EL (cell line): ENCODE measurements at places on chromosomes 1 and 21.

DNA sequence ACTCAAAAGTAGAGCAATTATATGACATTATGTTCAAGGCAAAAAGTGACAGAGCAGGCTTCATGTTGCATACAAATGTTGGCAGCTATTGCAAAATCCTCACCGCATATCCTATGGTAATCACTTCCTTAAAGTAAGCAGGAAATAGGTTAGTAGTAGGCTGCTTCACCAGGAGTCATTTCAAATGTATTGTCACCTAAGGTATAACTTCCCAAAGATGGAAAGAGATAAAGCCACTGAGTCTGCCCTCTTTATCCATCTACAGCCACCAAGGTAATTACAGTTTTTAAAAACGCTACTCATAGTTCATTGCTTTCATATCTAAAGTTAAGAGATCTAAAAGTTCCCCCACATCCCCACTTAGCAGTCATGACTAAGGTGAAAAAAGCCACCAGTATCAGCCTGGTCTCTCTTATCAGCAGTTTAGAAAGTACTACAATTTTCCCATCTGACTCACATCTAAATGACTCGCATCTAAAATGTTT, 31.6 kb upstream of the UBE2U start:
- DNase-seq, result peak; percentile 55

DNA sequence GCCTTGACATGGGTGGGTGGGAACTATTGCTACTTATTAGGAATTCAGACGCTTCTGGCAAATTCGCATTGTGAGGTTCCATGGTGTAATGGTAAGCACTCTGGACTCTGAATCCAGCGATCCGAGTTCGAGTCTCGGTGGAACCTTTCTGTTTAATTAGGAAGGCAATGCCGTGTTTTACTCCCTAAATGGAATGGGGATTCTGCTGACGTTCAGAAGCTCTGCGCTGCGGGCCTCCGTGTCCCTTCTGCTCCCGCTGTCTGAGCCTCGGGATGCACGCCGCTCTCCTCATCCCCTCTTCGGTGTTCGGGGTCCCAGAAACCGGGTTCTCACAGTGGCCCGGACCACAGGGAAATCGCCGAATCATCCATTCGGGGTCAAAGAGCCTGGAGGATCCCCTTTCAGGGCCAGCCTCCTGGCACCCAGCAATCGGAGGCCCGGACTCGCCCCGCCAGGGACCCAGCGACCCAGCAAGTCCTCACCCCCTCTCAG, 280.3 kb downstream of the FAM72C start:
- peak; percentile 69 for DNase-seq

DNA sequence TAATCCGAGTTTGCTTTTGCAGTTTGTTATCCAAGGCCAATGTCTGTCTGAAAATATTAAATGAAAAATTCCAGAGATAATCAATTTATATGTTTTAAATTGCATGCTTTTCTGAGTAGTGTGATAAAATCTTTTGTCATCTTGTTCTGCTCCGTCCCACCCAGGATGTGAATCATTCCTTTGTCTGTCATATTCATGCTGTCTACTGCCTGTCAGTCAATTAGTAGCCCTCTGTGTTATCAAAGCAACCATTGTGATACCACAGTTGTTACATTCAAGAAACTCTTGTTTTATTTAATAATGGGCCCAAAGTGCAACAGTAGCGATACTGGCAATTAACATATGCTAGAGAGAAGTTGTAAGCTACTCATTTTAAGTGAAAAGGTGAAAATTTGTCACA, 819.3 kb downstream of the BRINP3 start:
- DNase-seq, result no peak

DNA sequence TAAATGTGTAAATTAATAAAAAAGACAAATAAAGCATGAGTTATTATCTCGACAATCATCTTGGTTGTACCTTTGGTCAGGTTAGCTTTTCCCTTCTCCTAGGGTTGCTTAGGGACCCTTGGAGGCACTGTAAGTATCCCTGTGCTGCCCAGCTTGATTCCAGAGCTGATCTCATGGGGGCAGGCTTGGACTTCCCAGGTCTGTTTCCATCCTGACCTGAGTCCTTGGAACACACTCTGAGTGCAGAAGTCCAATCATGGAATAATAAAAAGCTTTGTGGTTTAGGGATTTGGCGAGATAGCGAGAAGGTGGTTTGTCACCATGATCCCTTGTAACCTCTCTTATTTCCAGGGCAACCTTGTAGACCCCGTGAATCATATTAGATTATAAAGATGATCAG, 18.7 kb upstream of the PAPPA2 start:
- DNase-seq, result no peak

DNA sequence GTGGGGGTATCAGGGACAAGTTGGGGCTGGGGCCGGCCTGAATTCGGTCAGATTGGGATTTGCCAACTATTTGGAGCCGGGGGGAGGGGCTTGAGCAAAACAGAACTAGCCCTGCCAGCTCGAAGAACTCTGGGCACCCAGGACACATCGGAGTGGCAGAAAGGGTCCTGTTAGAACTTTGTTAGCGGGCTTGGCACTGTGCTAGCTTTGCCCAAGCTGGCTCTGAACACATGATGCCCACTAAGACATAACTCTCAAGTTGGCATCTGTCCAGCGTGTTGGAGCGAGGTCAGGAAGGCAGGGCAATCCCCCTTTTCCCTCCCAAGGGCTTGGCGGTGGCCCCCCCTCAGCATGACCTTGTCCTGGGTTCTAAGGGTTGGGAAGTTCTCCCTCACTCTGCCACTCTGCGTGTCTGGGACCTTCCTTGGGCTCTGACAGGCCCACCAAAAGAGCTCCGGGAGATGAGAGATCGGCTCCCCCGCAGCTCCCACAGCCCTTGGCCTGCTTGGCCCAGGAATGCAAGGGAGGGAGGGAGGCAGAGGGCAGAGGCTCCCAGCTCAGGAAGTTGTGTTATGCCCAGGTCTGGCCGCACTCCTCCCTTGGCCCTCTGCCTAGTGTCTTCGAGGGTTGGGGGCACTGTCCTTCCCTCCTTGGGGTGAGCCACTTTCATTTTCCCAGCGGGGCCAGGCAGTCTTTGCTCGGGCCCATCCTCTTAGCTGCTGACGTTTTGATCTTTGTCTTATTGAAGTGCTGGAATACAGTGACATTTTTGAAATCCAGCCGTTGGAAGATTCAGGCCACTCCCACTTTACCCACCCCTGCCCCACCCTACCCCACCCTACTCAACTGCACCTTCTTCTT, 1.2 kb downstream of the LMNA start:
- DNase-seq, result peak; percentile 82

DNA sequence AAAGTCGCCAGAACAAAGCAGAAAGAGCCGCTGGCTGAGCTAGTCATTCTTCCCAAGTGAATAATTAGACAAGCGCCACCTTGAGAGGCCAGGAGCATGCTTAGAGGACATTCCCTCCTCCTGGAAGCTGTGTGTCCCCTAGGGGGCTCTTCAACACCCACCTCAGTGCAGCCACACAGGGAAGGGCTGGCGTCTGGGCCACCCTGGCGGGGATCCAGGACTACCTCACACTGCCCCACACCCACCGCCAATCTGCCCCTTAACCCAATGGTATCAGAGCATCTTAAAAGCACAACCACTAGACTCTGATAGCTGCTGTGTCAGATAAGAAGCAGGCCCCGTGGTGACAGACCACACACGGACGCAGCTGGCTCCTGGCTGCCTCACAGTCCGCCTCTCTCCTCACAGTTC, 24.9 kb downstream of the SETD4 start:
- DNase-seq, result no peak

GRCh38 chr21:42195378-42196031, 23.4 kb upstream of the ABCG1 start:
- peak; percentile 22 for DNase-seq

DNA sequence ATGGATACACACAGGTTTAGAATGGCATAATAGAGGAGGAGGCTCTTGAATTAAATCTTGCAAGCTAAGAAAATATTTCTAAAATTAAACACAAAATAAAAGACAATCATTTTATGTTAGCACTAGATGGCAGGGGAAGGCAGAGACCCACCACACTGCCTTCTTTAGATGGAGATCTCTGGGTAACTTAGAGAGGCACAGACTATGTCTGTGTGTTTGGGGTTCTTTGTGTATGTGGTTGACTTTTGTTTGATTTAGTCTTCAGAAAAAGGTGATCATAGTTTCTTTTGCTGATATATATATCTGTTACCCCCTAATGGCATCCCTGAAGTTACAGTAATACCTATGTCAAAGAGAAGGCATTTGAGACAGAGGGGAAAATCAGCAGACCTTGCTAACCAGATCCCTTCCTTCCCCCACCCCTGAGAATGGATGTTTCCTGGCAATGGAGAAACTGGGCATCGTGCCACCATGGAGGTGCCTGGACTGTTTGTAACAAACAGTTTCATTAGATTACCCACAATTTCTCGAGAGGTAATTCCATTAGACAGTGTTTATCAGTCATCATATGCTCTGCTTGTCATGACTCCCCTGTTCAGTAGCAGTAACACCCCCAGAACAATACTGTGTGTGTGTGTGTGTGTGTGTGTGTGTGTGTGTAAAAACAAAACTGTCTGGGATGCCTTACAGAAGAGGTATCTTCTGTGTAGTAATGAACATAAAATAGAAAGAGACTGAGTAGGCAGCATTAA, 228.3 kb upstream of the DEPDC1 start:
- no peak for DNase-seq

DNA sequence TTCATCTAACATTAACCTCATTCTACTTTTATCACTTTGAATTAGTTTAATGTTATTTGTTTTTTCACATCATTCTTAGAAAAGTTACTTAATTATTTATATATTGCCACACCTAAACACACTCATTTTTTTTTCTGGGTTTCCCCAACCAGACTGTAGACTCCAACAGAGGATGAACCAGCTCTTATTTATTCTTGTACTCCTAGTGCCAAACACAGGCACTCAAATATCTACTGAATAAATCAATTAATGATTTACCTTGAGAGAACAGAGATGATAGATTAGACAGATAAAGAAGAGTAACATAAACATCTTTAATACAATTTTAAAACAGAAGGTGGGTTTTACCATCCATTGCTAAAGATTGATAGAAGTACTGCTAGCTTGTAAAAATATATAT, 35.6 kb downstream of the EGLN1 start:
- DNase-seq, result no peak

DNA sequence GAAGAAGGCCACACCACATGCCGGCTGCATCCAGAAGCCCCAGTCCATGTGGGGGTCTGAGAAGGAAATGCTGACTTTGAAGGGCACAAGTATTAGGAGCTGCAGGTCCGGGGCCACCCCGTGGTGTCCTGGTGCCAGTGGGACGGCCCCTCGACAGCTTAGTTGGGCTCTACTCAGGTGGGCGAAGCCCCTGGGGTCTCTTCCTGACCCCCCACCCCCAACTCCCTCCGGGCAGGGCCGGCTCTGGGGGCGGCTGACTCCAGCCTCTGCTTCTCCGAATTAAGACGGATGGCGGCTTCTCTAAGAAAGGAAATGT, 62.1 kb upstream of the TTC34 start:
- DNase-seq, result no peak

GRCh38 chr1:171983584-171983983, 142.3 kb downstream of the DNM3 start:
- DNase-seq, result peak; percentile 23

DNA sequence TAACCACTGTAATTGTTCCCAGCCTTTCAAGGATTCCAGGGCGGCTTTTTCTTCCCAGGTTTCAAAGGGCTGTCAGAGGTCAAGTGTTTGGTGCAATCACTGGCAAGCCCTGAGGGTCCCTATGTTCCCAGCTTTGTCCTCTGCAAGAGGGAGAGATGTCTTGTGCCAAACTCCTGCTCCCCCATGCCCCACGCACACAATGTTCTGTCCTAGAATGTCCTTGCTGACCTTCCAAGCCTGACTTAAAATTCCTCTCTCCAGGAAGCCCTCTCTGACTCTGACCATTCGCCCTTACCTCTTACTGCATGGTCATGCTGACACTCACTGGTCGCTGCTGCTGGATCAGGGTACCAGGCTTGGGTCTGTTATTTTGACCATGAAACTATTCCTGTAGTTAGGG, 152.5 kb upstream of the KCND3 start:
- no peak for DNase-seq

- DNase-seq, result peak; percentile 52
These were observed 131.5 kb upstream of the LMO4 start for GRCh38 chr1:87197156-87197555.

DNA sequence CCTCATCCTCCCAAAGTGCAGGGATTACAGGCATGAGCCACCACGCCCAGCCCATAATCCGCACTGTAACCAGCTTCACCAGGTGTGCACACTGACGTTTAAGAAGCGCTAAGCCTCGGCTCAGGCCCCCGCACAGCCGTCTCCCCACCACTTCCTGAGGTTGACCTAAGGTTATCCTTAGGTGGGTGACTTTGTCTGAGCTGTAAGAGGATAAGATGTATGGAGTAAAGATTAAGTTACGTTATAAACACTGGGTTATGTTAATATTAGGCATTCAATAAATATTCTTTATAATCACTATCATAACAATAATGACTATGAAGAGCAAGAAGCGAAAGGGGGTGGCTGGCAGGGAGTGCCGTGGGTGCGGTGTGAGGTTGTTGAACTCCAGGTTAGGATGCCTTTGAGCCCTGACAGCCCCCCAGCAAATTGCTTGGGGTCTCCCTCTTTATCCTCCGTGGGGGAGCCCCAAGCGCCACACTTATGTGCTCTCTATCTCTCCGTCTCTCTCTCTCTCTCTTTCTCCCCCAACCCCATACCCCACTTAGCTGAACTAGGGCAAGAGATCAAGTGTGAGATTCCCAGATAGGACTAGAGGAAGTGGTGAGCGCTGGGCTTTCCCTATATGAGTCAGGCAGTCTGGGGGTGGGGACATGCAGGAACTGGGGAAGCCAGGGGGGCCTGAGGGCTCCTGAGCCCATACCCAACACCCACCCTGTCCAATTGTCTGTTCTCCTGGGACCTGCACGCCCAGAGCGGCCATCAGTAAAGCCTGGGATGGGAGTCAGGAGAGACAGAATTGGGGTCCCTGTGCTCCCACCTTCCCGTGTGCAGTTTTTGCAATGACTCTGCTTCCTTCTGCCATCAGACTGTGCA, 7.6 kb downstream of the EFHD2 start:
- peak; percentile 82 for DNase-seq

- no peak for DNase-seq
These were observed 42.4 kb upstream of the LRRC52 start for GRCh38 chr1:165501330-165501969.

DNA sequence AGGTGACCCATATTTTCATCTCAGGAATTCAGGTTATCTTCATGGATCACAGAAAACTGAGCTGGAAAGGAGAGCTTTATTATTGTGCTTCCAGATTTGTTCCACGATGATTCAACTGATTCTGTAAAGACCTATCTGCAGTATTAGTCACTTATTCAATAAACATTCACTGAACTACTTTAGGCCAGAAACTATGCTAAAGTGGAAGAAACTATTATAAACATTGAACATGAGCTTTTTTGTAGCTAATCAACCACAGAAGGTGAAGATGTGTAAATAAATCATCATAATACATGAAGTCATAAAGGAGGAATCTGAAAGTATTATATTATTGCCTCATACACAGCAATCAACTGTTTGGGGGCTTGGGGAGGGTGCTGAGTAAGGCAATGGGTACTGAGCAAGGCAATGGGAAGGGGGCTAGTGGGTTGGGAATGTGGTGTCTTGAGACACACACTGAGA, 30.6 kb upstream of the EXO1 start:
- DNase-seq, result peak; percentile 78

DNA sequence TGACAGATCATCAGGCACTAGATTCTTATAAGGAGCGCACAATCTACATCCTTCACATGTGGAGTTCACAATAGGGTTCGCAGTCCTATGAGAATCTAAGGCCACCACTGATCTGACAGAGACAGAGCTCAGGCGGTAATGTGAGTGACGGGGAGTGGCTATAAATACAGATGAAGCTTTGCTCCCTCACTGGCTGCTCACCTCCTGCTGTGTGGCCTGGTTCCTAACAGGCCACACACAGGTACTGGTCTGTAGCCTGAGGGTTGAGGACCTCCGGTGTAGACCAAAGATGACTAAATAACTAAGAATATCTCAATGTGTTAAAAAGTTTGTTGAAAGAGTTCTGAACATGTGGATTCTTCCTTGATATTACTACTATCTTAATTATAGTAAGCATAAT, 56.2 kb upstream of the ADAM30 start:
- DNase-seq, result no peak
